ENCODE measurements at places on chromosomes 5 and 9.
A peak's percentile ranks its signal among the peaks of the same experiment; 100 is the strongest.

GRCh38 chr9:5850724-5851122 is 17.8 kb upstream of the ERMP1 start:
- no peak for DNase-seq

DNA sequence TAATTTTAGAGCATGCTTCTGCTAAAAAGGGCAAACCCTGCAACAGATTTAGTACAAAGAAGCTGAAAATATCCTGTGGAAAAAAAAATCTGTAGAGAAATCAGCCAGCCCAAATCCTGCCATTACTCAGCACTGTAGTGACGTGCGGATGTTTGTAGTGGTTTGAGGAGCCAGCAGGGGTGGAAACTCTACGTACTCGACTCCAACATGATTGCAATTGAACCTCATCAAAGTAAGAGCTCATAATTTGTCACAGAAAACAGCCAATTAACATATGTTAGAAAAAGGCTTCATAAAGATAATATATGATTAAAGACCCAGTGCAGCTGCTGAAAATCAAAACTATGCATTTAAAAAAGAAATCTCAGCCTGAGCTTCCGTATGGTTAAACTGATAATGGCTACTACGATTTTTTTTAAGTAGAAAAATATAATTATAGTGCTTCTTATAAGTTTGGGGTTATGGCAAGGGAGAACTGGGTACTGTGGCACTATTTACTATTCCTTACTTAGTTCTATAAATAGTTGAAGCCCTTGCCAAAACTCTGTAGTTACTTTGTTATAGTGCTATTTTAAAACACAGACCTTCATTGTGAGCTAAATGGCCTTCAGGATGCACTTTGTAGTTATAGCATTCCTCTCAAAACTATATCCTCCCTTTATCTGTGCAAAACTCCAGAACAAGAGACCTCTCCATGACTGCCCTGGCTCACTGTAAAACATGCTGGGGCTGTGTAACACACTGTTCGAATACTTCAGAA is 49.4 kb downstream of the MEF2C start:
- peak; percentile 2 for DNase-seq

GRCh38 chr9:32351845-32352244 is 32.6 kb upstream of the ACO1 start:
- no peak for DNase-seq

DNA sequence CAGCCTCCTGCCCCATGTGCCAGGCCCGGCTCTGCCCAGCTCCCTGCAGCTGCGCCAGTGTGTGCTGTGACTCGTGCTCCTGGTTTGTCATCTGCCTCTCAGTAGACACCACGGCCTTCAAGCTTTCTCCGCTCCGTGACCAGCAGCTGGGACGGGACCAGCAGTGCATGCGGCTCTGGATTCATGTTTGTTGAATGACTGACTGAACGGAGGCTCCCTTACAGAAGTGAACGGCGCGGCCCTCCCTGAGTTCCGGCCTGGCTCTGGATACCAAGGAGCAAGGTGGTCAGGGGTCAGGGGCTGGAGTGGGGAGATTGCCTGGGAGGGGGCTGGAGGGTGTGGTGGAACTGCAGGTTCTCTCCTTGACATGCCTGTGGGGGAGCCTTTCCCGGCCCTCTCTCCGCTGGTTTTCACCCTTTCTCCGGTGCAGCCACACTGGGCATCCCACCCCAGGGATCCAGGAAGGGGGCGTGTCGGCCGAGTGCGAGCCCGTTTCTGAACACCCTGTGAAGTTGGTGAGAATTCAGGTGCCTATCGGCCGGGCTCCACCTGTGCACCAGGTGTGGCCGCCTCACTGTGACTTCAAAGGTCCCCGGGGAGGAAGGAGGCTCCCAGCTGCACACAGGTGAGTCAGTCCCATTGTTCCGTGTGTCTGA is 11.1 kb upstream of the CEP72 start:
- DNase-seq = no peak

- no peak for DNase-seq
Measured at GRCh38 chr9:135978642-135979546, 17.7 kb upstream of the UBAC1 start.

- DNase-seq = no peak
Measured at GRCh38 chr9:109922617-109923470, 142.8 kb downstream of the PALM2AKAP2 start.

- DNase-seq = no peak
Measured at GRCh38 chr5:139268364-139269202, 25.0 kb upstream of the MATR3 start.

- no peak for DNase-seq
Measured at GRCh38 chr9:34366365-34366764, 10.3 kb downstream of the MYORG start.

DNA sequence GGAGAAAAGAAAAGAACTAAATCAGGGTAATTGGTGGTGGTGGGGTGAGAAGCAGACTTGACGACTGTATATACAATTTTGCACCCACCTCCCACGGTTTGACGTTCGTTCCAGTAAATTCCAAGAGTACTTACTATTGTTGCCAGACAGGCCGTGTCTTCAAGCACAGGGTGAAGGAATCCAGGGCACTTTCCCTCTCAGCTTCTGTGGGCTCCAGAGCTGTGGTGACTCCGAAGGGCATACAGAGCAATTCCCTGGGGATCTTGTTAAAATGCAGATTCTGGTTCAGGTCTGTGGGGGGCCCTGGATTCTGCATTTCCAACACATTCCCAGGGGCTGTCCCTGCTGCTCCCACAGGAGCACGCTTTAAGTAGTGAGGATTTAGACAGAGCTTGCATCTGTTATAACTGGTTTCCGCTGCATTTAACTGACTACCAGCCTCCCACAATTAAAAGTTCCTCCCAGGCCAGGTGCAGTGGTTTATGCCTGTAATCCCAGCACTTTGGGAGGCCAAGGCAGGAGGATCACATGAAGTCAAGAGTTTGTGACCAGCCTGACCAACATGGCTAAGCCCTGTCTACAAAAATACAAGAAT is 49.3 kb upstream of the FANCC start:
- no peak for DNase-seq

DNA sequence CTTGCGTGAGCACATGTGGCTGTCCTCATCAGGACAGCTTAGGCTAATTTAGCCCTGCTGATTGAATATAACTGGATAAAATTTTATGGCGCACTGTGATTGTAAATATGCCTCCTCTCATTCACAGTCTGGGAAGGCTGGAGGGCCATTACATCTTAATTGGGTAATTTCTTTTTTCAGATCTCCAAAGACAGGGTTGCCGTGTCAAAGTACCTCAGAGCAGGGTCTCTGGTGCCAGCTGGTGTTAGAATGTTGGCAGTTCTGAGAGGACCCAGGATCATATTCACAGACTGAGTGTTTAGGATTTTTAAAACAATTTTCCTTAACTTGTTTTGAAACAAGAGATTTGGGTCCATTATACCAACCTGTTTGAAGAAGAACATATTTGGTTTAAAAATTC is 455.7 kb upstream of the TLE4 start:
- DNase-seq = no peak

DNA sequence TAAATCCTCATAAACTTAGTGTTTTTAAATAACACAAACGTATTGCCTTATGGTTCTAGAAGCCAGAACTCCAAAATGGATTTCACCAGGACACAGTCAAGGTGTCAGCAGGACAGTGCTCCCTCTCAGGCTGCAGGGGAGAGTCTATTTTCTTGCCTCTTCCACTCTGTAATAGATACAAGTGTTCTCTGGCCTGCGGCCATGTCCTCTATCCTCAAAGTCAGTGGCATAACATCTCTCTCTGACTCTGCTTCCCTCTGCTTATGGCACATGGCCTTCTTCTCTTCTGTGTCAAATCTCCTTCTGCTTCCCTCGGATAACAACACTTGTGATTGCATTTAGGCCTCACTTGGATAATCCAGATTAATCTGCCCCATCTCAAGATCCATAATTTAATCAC is 129.4 kb upstream of the OR13F1 start:
- DNase-seq = no peak

DNA sequence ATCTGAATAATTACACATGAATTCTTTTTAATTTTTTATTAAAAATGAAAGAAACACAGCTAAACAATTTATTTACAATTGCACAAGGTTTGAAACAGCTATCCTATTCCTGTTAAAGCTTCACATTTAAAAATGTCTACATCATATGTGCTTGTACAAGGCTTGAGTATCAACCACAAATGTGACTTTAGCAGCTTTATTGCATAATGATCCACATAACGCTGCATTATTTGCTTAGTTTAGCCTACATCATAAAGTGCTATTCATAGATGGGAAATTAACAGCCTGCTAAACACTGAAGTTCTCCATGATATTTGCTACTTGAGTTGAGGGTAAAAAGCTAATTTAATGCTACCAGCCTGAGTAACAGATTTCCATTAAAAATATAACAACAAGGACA is 45.0 kb downstream of the TRIM36 start:
- DNase-seq = no peak

DNA sequence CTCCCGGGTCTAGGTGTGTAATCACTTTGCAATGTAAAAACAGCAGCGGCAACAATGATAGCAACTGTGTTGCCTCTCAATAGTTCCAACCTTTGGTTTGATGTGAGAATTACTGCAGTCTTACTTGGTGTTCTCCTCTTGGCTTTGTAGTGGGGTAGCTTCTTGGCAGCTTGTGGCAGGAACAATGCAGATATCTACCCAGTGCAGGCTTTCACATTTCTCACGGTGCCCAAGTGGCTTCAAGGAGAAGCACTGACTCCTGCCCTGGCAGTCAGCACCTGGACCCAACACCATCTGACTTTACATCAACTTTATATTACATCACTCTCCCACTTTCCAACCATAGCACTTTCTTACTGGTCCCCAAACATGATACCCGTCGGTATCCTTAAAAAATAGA is 28.4 kb upstream of the TIFAB start:
- no peak for DNase-seq

GRCh38 chr9:100286257-100286656 is 66.5 kb downstream of the TEX10 start:
- DNase-seq = no peak

DNA sequence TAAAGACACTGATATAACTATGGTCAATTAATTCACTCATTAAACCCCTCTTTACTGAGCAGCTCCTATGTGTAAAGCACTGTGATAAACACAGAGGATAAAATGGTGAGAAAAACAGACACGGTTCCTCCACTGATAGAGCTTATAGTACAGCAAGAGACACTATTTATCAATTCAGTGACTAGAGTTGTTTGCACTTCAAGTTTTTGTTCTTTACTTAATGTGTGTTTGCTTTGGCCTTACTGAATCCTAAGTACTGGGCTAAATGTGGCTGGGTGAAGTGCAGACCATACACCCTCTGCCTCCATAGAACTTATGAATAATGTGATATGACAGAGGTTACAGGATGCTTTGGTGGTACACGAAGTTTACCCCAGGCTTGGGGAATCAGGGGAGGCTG is 80.1 kb upstream of the ITGA1 start:
- DNase-seq = no peak

GRCh38 chr5:53008751-53009150 is 19.6 kb downstream of the ITGA2 start:
- DNase-seq = no peak

DNA sequence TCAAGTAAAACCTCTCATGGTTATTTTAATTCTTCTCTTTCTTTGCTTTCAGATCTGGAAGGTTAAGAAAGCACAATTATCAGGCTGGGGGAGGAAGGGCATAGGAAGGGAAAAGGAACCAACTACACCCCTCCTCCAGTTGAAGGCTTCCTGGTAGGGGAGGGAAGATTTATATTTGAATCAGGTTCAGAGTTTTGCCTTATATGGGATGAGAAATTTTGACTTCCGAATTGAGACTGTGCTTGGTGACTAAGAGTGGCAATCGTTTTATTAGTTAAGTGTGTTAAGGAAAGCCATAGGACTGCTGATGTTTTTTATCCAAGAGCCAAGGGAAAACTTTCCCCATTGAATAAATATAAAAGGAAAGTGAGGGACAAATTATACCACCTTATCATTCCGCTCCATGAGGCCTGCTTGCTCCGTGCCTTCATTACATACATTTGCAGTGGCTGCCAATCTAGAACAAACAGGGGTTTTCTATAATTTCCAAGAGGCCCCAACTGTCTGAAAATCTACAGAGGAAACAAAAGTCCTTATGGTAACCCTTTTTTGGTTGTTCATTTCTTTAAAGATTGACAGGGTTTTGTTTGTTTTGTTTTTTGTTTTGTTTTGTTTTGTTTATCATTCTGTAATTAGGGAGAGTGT is 115.7 kb upstream of the EPB41L4A start:
- no peak for DNase-seq

GRCh38 chr5:16304846-16305245 is 125.3 kb upstream of the MARCHF11 start:
- no peak for DNase-seq

- DNase-seq = no peak
Measured at GRCh38 chr9:81814794-81815464, 113.3 kb upstream of the SPATA31D4 start.

DNA sequence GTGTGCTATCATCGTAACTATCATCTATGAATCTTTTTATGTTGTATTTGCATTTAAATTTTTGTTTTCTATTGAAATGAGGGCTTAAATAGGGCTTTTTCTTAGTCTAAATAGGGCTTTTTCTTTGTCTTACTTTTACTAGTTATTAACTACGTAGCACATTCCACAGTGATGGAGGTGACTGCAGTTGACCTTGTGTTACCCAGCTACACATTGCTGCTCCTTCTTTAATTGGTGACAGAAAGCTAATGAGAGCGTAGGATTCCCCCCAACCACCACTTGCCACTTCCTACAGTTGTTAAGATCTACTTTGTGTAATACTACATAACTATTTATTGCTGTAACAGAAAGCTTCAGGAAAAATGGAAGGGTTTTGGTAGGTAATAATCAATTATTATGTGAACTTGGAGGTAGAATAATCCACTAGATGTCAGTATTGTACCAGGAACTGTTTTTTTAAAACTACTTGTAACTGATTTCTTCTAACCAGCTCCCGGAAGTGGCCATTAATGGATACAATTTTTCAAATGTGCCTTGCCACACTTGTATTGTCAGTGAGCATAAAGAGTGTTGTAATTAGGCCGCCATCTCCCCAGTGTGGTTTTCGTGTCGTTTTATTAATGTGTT is 18.0 kb downstream of the MTRR start:
- DNase-seq = no peak

DNA sequence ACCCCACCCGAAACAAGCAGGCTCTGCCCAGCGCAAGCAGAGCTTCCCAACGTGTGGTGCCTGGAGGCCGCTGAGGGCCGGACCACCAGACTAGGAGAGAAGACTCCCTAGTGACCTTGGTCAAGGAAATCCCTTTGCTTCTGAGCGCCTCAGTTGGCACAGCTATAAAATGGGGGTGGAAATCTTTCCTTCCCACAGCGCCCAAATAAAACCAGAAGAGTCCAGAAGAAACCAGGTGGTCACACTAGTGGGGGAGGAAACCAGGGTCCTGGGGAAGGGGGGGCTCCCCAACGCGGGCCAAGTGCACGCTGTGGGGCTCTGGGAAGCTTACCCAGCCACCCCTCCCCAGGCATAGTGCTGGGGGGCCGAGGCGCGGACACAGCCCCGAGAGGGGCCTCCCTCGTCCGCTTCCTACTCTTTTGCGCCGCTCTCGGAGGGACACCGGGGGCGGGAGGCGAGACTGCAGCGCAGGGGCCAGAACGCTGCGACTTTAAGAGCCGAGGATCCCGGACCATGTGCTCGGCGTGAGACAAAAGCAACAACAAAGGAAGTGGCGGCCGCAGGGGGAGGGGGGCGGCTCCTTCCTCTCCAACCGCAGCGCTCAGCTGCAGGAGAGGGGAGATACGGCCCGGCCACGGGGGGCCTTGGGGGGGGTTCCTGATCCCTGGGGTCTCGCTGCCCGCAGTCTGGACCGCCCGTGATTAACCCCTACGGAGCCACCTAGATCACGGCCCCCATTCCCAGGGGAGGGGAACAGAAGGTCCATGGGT is 885 bp downstream of the RNF44 start:
- DNase-seq = peak; percentile 69
